Stimulated activated CD8-positive, alpha-beta memory T cell treated with anti-CD3 and anti-CD28 coated beads, Interleukin-7, amount 100 ng/mL, for 1 hour (primary cell): ENCODE measurements at places on chromosomes 13 and 19.

DNA sequence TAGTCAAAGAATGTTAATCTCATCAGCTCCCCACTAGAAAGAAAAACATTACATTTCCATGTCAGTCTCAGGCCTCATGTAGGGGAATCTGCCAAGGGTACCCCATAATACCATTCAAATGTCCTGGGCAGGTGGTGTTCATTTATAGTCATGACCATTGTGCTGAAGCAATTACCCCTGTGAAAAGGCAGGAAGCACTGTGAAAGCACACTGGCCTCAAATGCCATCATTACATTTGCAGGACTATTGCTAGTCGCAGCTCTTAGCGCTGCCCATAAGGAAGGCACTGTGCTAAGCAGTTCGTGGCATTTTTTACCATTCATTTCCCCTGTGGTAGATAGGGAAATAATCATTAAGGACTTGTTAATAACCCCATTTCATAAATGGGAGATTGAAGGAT, 109.0 kb downstream of the LHFPL6 start:
- no peak for DNase-seq

DNA sequence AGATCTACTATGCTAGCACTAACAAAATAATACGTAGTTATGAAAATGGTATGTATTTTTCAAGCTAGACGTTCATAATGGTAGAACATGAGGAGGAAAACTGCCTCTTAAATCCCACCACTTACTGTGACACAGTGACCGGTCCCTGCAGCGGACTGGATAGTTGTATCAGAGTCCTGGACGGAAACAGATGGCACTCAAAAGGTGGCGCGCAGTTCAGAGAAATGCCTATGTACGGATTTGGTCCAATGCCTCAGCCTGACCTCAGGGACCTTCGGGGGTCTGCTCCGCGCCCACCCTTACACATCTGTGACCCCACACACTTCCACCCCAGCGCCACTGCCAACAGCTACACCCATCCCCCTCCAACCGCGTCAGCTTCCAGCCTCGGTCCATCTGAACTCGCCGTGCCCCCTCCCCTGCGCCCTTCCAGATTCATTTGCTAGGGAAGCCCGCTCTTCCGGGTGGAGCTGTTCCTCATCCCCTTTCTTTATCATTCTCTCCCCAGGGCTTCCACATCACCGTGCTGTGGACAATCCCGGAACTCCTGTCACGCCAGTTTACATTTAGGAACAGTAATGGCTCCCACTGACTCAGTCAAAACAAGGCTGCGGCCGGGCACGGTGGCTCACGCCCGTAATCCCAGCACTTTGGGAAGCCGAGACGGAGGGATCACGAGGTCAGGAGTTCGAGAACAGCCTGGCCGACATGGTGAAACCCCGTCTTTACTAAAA, 792 bp upstream of the LENG8 start:
- no peak for DNase-seq

DNA sequence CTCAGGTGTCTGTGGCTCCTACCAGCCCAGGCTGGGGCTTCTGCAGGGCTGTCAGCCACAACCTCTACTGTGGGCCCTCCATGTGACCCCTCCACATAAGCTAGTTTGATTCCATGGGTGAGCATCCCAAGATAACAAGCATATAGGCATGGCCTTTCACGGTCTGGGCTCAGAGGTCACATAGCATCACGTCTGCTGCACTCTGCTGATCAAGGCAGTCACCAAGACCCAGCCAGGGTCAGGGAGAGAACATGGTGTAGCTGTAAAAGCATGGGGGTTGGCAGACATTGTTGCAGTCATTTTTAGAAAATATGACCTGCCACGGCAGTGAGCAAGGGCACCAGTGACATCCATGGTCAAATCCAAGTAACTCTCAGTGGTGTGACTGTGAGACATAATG, 698.8 kb downstream of the UQCRFS1 start:
- DNase-seq, result no peak

- DNase-seq, result no peak
Measured at GRCh38 chr13:59641261-59641660, 522.5 kb downstream of the DIAPH3 start.

DNA sequence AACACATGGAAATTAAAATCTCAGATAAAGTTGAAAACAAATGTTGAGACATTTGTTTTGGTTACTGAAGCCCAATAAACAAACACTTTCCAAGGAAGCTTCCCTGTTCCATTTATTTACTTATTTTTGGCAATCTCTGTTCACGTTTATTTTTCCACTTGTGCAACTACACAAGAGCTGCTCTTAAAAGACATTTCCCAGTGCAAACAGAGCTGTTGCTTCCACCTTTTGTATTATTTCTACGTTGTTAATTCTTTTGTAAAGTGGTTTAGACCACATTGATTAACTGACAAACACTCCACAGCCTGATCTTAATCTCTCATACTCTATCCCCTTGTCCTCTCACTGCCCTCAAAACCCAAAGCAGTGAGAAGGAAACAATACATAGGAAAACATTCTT, 757.6 kb downstream of the LIG4 start:
- DNase-seq, result no peak

DNA sequence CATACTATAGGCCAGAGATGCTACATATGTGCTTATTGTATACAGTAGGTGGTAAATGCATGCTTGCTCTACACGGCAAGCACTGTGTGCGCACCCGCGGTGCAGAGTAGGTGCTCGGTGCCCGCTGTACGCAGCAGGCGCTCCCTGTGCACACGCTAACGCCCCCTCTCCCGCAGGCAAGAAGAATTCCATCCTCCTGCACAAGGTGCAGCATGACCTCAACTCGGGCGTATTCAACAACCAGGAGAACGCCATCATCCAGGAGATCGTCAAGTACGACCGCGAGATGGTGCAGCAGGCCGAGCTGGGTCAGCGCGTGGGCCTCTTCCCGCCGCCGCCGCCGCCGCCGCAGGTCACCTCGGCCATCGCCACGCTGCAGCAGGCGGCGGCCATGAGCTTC, 17.7 kb downstream of the POLRMT start:
- DNase-seq, result no peak

DNA sequence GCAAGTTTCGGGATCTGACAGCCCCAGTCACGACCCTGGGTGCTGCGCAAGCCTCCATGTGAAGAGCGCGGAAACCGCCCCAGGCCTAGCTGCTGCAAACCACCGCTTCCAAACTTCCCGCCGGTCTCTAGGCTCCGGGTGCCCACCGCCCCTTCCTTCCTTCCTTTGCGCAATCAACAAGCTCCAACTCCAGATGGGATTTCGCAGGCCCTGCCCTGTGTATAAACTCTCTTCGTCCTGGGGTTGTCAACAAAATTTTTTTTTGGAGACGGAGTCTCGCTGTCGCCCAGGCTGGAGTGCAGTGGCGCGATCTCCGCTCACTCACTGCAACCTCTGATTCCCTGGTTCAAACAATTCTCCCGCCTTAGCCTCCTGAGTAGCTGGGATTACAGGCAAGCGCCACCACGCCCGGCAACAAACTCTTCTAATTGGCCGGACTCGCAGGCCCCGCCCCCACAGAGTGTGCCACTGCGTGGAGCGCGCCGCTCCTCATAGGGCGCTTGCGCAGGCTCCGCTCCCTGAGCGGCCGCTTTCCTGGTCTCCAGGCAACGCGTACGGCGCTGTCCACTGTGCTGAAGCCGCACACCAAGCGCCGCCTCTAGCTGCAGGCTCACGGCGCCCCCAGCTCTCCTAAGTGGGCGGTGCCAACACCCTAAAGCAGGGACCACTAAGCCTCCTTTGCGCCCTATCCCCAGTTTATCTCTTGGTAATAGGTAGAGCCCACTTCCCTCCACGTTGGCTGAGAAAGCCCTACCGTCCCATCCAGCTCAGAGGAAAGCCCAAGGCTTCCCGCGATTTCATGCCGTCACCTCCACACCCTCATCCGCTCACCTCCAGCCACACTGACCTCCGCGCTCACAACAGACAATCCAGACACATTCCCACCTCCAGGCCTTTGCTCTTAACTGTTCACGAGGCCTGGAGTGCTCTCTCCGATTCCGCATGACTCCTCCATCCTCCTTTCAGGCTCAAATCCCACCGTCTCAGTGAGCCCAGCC, 5.5 kb upstream of the QTRT1 start:
- peak; percentile 70 for DNase-seq

GRCh38 chr19:10286803-10287737, at the start of gene ICAM4:
Gene ICAM4 (plus strand): TSS chr19:10286955. CDS start chr19:10287013, 58 bp downstream.
- no peak for DNase-seq

DNA sequence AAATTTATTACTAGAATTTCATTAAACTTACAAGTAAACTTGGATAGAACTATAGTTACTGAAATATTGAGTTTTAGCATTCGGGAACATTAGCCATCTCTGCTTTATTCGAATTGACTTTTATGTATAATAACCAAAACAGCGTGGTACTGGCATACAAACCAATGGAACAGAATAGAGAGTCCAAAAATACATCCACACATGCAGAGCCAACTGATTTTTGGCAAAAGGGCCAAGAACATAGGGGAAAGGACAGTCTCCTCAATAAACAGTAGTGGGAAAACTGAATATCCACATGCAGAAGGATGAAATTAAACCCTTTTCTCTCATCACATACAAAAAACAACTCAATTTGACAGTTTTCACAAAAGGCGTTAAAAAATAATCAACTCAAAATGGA, 84.3 kb downstream of the EPSTI1 start:
- DNase-seq, result no peak

DNA sequence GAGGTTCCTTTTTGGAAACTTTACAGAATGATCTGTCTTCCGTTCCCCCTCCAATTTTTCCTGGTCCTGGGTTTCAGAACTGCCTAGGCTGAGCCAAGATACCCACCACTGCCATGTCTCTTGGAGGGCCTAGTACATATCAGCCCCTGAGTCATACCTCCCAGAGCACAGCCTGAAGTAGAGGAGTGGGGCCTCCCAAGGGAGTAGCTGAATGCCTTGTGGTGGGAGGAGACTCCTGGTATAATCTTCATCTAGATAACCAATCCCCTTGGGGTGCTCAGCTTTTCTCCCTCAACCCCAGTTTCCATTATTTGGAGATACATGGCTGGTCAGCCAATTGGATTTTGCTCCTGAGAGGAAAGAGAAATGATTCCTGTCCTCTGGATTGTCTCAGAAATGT, 30.3 kb downstream of the ZNF763 start:
- DNase-seq, result no peak

GRCh38 chr19:48190288-48190884, 19.9 kb downstream of the ZSWIM9 start:
- DNase-seq, result no peak
